HFFc6 (cell line): ENCODE measurements at places on chromosomes 1 and 21. TPM values are rescaled to one million over a fixed set of nuclear protein-coding genes. Genes with fewer than 3 reads are reported as not detected.

DNA sequence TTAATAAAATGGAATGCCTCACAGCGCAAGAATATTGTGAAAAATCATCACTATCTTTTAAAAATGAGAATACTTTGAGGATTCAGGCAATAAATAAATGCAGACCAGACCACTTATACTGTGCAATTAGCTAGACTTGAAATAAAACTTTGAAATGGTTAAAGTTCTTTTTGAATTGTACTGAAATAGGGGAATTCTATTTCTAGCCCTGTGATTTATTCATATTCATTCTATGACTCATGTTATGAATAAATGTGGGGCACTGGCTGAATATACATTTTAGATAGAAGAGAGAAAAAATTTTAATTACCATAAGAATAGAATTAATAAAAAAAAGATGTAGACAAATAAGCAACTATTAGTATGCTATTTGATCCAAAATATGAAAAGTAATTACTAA is 16.4 kb upstream of the USP25 start:
- H3K27ac ChIP-seq, result no peak overlapping the region
- H3K27me3 ChIP-seq, result peaks cover 12% of the 10 kb centered on the region
- H3K4me3 ChIP-seq, result no peak overlapping the region
- H3K36me3 ChIP-seq, result no peaks in the 10 kb centered on the region

Gene IQGAP3
- total RNA-seq, result 13.9 to 31.0 TPM (median 25.6 TPM) in 3 replicates

Gene ZBTB37
- total RNA-seq, result 5.1 and 6.2 TPM in 2 replicates

GRCh38 chr1:81209461-81209860 is 591.3 kb upstream of the ADGRL2 start:
- H3K27ac ChIP-seq, result no peak overlapping the region
- H3K4me3 ChIP-seq, result no peak overlapping the region
- H3K4me1 ChIP-seq, result no peaks in the 10 kb centered on the region
- DNase-seq, result no peak
